Stimulated activated CD4-positive, alpha-beta T cell treated with anti-CD3 and anti-CD28 coated beads, Interleukin-4, amount 100 ng/mL, for 24 hours (primary cell): ENCODE measurements at places on chromosomes 7 and 10.

GRCh38 chr7:31111109-31111451 is 59.0 kb downstream of the ADCYAP1R1 start:
- DNase-seq: no peak

DNA sequence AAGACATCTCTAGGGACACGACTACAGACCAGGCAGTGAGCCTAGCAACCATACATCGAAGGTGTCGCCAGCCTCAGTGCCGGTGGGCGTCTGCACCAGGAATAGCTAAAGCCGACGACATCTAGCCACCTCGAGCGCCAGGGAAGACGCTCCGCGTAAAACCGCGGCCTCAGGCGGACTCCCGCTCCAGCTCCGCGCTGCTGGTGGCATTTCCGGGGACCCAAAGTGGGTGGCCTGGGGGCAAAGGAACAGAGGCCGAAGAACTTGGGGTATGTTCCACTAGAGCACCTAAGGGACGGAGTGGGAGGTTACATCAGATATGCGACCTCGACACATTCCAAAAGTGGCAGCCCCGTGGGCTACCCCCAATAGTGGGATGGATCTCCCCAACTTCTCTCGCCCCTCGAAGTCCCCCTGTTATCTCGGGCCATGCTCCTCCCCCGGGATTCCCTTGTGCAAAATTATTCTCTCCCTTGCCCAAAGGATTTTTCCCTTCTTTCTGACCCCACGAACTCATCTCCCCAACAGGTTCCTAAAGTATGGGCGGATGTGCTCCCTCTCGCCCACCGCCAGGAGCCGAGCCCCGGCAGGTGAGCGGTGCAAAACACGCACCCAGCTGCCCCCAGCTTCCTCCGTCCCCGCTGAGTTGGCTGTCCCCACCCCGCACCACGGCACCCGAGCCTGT is 1.2 kb downstream of the KCNMA1 start:
- no peak for DNase-seq

GRCh38 chr7:20235288-20235687 is 18.1 kb upstream of the MACC1 start:
- no peak for DNase-seq

DNA sequence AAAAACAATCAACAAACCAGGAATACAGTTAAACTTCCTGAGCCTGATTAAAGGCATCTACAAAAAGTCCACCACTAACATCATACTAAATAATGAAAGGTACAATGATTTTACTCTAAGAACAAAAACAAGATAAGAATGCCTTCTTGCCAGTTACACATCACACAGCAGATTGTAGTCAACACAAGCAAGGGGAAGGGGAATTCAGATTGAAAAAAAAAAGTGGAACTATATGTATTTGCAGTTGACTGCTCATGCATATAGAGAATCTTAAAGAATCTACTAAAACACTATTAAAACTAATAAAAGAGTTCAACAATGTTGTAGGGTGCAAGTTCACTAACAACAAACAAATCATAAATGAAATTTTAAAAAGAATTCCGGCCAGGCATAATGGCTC is 28.5 kb downstream of the ZNF33B start:
- no peak for DNase-seq

- no peak for DNase-seq
These were observed 119.8 kb upstream of the NPVF start for GRCh38 chr7:25348104-25348503.

DNA sequence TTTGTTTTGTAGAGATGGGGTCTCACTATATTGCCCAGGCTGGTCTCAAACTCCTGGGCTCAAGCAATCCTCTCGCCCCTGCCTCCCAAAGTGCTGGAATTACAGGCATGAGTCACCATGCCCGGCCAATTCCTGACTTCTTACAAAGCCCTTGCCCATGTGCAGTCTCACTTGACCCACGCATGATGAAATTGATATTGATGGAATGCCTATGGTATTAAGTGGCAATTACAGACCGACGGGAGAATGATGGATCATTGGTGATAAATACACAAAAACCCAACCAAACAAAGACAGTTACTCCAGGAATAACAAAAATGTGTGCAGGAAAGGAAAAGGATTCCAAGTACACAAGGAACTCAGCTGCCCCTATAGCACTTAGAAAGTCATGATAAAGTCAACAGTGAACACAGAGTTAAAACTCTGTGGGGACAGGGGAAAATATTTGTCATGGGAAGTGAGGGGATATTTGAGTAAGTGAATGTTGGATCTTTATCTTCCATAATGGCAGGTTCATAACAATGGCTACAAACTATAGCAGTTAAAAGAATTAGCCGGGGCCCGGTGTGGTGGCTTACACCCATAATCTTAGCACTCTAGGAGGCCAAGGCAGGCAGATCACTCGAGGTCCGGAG is 21.6 kb downstream of the HIP1 start:
- no peak for DNase-seq

DNA sequence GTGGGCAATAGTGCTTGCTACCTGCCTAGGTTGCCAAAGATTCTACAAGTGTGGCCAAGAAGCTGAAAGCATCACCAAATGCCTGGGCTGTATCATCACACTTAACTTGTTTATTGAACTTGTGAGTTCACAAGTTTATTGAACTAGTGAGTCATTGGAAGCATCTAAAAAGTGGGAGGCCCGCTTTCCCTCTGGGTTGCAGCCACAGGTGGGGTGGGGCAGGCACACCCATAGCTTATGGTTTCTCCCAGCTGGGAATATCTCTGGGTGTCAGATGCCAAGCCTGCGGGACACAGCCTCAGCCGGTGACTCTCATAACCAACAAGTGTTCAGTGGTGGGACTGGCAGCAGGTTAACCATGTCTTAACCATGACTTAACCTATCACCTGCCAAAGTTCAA is 145.9 kb upstream of the FAM13C start:
- no peak for DNase-seq

GRCh38 chr10:3787016-3787400 is 2.0 kb upstream of the KLF6 start:
- DNase-seq: no peak

GRCh38 chr10:91908337-91909116 is 759 bp downstream of the FGFBP3 start:
- peak; percentile 76 for DNase-seq

DNA sequence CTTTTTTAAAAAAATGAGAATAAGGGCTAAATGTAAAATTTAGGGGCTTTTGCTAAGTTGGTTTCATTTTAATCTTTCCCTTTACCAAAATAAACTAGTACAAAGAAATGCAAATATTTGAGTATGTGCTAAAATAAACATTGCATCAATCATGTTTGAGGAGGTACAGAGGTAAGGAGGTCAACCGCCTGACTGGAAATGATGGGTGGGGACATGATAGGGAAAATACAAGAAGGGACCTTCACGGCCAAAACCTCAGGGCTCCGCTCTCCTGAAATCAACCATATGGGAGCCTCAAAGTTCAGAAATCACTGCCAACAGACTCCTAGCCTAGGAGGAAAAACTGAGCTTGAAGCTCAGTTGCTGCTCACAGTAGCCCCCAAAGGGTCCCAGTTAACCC is 207.6 kb downstream of the AHR start:
- DNase-seq: no peak

DNA sequence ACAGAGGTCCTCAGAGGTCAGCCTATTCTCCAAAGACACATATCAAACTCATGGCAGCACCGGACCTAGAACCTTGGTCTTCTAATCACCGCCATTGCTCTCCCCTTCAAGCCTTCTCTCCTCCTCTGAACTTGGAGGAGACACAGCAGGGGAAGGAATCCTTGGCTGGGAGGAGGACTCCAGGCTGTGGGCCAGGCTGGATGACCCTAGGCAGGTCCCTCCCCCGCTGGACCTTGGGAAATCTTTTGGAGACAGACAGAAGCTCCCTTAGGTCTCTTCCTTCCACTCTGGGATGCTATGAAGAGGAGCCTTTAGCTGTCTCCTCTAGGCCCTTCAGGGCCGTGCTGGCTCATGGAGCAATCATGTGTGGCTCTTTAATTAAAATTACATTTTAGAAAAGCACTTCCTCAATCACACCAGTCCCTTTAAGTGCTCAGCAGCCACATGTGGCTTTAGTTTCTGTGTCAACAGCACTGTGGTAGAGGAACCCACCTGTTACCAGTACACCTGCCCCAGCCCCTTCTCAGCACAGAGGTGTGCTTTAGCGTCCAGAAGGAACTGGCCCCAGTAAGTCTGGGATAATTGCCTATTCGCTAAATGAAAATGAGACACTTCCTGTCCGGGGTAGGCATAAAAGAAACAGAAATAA is 238.2 kb downstream of the CELF2 start:
- no peak for DNase-seq

- DNase-seq: no peak
These were observed 14.1 kb upstream of the CRCP start for GRCh38 chr7:66100408-66101050.

- DNase-seq: no peak
These were observed 295.5 kb downstream of the AHR start for GRCh38 chr7:17593819-17594419.

DNA sequence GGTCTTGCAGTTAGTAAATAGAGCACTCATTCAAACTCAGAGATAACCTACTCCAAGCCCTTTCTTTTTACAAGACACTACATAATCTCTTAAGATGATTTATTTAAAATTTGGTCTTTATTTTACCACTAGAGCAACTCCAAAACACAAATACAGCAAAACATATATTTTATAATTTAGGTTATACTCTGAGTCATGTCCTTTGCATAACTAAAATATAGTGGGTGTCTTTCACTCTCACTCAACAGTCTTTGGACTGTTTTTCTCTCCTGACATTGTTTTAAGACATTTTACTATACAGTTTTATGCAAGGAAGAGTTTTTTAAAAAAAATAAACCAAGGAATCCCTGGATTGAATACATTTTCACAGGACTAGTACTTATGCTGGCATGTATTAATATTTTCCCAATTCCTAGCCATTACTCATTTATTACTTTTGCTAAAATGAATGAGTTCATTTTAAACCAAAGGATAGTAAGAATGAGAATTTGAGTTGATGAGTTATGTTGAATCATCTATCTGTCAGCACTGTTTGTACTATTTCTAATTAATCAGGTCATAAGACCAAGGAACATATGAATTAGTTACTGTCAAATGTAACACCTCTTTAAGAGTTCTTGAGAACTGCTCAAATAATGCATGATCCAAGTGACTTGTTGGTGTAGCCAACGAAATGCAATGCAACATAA is 303.1 kb upstream of the FZD1 start:
- no peak for DNase-seq

GRCh38 chr7:140005754-140006503 is 56.8 kb downstream of the PARP12 start:
- no peak for DNase-seq

- peak; percentile 58 for DNase-seq
These were observed 2.6 kb downstream of the PGAM1 start for GRCh38 chr10:97428572-97428981.

GRCh38 chr7:92794391-92794790 is 42.0 kb downstream of the CDK6 start:
- no peak for DNase-seq

DNA sequence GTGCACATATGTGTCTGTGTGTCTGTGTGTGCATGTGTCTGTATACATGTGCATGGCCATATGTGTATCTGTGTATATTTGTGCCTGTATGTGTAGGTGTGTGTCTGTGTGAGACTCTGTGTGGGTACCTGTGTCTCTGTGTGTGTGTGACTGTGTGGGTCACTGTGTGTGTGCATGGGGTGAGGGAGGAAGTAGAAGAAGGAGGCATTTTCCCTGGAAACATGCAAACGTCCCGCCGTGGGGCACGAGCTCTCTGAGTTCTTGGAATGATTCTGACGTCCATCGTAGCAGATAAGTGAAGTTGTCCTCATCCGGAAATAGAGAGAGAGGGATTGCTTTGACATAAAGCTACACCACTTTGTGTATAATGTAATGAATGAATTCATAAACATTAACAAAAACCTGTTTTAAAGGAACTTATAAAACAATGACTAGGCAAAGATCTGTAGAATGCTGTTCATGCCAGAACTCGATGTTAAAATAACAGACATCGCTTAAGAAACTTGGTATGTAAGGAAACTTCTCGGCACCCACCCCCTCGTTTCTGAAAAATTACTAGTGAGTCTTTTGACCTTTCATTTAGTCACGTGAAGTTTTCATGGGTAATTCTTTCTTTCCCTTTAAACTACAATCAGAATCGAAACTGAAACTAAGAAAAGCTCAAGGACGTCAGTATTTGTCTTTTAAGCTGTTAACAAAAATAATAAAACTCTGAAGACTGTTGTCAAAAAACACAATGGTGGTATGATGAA is 43.6 kb upstream of the KLF6 start:
- DNase-seq: peak; percentile 69

GRCh38 chr7:8179486-8179885 is 82.5 kb downstream of the ICA1 start:
- no peak for DNase-seq

DNA sequence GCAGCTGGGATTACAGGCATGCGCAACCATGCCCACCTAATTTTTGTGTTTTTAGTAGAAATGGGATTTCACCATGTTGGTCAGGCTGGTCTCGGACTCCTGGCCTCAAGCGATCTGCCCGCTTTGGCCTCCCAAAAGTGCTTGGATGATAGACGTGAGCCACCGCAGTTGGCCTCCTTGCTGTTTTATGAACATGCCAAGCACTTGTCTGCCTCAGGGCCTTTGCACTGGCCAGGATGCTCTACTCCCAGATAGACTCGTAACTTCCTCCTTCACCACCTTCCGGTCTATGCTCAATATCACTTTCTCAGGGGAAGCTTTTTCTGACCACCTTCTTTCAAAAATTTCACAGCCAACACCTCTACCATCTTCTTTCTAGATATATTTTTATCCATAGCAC is 6.3 kb downstream of the SLC26A5 start:
- no peak for DNase-seq

DNA sequence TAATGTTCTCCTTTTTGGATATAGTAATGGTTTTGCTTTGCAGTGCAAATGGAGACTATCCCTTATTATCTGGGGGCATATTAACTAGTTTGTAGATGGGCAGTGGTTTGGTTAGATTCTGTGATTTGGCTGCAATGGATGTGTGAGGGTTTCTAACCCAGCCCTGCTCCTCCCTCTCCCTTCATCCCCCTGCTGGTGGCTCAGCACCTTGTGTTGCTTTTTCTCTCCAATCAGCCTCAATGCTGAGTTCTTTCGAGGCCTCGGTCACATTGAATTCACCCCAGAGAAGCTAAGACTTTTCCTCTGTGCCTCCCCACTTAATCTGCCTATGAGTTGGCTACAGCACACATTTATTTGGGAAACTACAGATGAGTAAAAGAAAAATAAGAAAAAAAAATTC is 120.0 kb downstream of the MALRD1 start:
- no peak for DNase-seq

DNA sequence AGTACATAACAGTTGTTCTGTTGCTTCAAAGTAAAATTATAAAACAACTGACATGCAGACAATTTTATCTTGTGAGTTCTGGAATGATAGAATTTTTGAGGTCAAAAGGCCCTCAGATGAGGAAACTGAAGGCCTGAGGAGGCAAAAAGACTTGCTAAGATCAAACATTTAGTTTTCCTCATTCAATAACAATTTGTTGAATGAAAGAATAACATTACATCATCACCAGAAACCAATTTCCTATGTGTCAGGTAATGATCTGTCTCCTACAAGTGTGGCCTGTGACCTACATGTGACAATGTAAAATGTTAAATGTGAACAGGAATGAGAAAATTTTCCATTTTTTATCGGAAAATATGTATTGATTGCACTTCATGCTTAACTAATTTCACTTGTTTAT is 16.6 kb upstream of the ASB4 start:
- DNase-seq: no peak

GRCh38 chr7:114864278-114864677 is 57.6 kb upstream of the MDFIC start:
- no peak for DNase-seq
